ENCODE measurements at places on chromosomes 4 and X. TPM values are rescaled to one million over a fixed set of nuclear protein-coding genes. Genes with fewer than 3 reads are reported as not detected.

SLC6A14 gene
- 0.18 TPM for total RNA-seq

ARHGAP36 gene
- not detected for total RNA-seq

CETN2 gene
- 23.1 TPM for total RNA-seq

LRIT3 gene
- not detected for total RNA-seq

UBA1 gene
- total RNA-seq: 114 TPM

XAGE1B gene
- total RNA-seq: not detected

PNMA6A gene
- total RNA-seq: not detected

PCDH19 gene
- total RNA-seq: 0.83 TPM

TMEM156 gene
- total RNA-seq: not detected

CXCL13 gene
- total RNA-seq: 6.7 TPM

RTL5 gene
- total RNA-seq: 0.18 TPM

DNA sequence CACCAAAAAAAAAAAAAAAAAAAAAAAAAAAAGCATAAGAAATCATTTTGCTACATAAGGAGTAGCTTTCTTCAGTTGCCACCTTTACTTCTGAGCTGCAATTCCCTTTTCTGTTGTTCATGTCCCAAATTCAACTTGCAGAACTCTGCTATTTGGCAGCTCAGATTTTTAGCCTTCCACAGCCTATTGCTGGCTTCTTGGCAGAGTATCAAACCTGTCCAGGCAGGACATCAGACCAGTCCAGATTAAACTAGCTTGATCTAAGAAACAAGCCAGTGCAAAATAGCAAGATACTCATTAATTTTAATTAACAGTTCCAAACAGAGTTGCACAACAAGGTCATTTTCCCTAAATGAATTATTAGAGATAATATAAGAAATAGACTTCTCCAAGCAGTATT lies 123.6 kb upstream of the NR3C2 start:
- no peak for DNase-seq

DNA sequence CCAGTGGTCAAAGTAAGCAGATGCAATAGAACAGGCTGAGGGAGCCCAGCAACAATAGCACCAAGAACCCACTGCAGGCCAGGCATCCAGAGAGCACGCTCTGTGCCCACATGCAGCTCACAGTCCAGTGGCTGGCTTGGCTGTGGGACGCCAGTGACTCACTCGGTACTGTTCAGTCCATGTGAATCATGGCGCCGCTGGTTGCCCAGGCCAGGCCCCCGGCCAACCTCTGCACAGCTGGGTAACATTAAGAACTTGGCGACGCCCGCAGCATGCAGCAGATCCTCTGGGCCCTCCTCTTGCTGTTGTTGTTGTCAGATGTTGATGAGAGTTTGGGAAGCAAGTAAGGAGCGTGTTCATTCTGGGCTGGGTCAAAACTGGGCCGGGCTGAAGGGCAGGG lies 60.5 kb downstream of the MSX1 start:
- DNase-seq: no peak

DNA sequence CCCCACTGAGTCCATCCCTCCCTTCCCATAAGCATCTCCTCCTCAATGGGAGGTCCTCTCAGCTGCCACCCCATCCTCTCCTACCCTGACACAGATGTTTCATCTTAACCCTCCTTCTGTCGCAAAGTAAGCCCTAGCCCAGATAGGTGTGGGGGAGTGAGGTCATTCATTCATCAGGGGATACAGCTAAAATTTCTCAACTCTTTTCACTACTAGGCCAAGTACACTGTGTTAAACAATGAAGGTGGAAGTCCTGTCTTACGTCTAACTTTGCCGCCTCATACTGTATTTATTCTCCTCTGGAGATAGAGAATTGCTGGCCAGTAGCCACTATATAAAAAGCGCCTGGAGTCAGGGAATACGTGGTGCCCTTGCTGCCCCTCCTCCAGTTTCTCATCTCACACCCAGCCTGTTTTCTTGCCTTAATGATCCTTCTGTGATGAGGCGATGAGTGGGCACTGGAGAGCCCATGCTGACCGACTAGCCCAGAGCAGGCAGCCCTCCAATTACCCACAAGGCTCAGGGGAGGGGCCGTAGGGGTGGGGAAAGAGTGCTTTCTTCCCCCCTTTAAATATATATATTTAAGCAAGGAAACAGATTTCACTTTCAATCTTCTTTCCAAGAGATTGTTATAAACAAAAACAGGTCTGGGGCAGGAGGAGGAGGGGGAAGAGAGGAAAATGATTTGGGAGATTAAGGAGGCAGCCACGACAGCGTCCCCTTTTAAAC lies 149.5 kb downstream of the PJA1 start:
- DNase-seq: no peak

DNA sequence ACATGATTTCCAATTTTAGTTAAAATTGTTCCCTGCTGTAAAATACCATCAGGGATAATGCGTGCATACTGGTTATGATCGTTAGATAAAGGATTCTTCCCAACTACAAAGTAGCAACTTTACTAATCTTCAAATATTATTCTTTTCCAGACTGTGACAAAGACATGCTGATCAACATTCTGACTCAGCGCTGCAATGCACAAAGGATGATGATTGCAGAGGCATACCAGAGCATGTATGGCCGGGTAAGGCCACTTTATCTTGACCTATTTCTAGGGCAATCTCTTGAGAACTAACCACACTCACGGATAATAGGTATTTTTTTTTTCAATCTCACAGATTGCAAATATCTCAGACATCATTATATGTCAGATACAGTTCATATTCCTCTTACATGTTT lies 47.0 kb downstream of the ANXA10 start:
- DNase-seq: no peak

- DNase-seq: no peak
Measured at GRCh38 chr4:69092980-69093568, 3.2 kb upstream of the UGT2B7 start.

DNA sequence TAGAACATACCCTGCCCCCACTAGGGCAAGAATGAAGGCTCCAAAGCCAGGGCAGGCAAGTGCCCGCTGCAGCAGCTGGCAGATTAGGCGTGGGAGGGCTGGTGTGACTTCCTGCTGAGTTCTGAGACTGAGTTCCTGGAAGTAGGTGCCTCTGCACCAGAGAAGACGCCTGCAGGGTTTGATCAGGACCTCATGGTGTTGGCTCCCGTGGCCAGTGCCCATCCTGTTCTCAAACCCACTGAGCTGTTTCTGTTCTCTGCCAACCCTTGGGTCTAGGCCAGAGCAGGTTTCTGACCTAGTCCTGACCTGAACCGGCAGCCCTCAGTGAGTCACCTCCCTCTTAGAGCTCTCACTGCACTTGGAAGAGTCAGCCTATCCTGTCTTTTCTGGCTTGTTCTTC lies 220.7 kb downstream of the HS6ST2 start:
- DNase-seq: no peak

DNA sequence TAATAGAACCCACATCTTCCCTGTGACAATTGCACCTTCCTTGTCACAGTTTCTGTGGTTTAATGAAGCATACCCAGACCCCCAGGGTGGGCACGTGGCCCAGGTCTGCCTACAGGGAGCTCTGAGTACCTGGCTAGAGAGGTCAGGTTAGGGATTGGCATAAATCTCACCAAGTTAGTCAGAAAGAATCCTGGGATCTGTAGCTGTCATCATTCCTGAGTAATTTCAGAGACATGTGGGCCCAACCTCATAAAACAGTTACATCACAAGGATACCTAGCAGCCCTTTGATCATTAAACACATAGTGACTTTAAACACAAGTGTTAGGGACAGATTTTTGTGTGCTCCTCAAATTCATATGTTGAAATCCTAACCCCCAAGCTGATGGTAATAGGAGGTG lies 123.0 kb downstream of the KDR start:
- no peak for DNase-seq

- DNase-seq: no peak
Measured at GRCh38 chr4:106708464-106708816, 327.7 kb downstream of the DKK2 start.

DNA sequence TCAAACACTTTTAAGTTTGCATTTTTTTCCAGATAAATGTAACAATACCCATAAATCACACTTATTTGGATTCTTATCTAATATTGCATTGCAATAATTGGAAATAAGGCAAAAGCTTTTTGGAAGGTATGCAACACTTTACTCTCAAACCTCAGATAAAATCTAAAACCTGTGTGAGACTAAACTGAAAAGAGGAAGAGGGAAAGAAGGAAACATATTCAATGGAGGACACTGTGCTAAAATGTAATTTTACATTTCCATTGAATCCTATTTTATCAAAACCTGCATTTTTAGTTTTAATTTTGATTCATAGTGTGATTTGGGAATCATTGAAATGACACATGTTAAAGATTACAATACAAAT lies 99.4 kb downstream of the HPGD start:
- no peak for DNase-seq

DNA sequence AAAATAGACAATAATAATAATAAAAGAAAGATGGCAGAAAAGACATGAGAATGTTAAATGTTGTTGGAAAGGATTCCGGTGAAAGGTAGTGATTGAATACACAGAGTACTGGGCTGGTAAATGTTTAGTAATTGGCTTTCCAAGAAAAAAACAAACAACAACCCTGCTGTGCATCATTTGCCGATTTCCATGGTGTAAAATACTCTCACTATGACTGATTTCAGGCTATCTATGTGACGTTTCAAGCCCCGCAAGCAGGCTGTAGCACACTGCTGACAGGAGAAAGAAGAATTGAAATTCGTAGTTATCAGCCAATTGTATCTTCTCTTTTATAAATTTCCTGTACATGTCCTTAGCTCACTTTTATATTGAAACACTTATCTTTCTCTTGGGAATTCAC lies 13.6 kb upstream of the SEPTIN6 start:
- DNase-seq: no peak

GRCh38 chrX:49840679-49841078 lies 11.6 kb downstream of the PAGE4 start:
- no peak for DNase-seq

- DNase-seq: no peak
Measured at GRCh38 chr4:156756118-156756517, 215.5 kb downstream of the PDGFC start.

DNA sequence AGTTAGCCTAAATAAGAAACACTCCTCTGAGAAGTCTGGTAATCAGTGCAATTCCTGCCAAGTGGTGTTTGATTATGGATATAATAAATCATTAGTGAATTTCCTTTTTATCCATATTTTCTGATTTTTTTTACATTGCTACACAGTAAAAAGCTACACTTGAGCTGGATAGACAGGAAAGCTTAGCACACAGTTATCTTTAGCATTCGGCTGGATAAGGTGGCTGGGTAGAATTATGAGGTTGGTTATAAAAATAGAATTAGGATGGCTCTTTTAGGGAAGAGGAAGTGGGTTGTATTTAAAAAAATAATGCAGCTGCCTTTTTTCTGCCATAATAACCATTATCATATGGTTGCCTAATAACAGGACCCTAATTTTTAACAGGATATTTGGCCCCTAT lies 460.6 kb downstream of the NAF1 start:
- no peak for DNase-seq

- no peak for DNase-seq
Measured at GRCh38 chrX:21728276-21728968, 29.5 kb downstream of the SMPX start.

DNA sequence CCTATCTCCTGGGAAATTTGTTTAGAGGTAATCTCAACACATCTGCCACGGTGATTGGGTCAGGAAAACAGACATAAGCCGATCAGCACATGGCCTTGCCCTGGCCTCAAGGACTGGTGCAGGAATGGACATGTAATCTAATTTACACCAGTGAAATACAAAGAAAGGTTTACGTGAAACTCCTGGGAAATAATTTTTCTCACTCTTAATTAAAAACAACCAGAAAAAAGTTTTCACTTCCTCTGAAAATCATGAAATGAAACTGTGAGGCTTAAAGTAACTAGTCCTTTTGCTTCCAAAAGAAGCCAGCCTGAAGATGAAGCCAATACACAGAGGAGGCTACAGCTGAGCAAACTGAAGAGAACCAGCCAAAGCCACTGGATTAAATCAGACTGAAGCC lies 154.1 kb upstream of the FAM241A start:
- no peak for DNase-seq

DNA sequence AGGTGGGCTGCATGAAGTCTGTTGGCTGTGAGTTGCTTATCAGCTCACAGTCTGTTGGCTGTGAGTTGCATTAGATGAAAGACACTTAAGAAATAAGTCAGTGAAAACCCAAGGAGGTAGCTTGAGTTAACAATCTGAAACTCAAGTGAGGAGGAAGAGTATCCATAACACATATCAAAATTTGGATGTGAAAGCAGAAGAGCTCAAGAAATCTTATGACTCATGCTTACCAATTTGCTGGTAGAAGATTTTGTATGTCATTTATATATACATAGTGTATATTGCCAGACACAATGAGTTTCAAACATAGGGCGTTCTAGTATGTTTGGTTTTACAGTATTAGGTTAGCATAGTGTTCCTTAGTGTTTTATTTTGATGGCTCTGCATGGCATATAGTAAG lies 107.4 kb downstream of the DDIT4L start:
- no peak for DNase-seq

DNA sequence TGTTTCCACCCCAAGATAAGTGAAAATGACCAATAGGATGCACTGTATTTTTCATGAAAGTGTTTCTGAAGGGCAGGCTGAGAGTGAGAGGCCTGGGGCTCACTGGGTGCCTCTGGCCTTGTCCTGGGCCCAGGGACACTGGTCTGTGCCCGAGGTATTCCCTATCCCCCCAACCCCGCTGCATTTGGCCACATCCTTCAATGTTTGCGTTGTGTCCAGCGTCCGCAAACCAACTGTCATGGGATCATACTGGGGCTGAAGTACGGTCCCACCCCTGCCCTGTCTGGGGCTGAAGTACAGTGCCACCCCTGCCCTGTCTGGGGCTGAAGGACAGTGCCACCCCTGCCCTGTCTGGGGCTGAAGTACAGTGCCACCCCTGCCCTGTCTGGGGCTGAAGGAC lies 22.0 kb upstream of the MSANTD1 start:
- no peak for DNase-seq

DNA sequence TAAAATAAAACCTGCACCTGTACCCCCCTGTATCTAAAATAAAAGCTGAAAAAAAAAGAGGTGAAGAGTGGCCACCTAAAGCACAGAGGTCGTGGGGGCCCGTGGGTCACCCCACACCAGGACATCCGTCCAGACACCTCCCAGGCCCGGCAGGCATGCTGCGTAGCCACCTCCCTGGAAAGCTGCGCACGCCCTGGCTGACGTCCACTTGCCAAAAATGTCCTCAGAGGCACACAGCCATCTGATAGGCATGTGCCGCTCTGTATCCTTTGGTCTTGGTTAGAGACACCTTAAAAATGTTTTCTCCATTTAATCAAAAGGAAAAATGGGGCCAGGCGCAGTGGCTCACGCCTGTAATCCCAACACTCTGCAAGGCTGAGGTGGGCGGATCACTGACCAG lies 17.7 kb downstream of the FAM53A start:
- no peak for DNase-seq

DNA sequence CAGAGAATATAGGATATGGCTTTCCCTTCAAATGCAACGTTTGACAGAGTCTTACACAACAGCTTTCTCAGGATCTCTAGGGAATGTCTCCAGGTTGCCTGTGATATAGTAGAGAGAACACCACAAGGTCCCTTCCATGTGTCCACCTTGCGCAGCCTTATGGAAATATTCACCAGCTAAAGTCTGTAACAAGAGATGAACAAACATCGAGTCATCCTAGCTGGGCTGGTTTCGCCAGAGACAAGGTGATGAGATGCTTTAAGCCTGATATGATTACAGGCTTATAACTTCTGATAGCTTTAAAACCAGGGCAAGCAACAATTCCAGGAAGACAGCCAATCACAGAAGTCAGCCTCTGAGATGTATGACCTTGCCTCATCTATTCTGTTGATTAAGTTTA lies 83.8 kb downstream of the SEL1L3 start:
- no peak for DNase-seq
